ENCODE measurements at places on chromosomes 11 and 22.

GRCh38 chr11:77316733-77317342 lies 15.4 kb upstream of the GDPD4 start:
- DNase-seq = no peak

DNA sequence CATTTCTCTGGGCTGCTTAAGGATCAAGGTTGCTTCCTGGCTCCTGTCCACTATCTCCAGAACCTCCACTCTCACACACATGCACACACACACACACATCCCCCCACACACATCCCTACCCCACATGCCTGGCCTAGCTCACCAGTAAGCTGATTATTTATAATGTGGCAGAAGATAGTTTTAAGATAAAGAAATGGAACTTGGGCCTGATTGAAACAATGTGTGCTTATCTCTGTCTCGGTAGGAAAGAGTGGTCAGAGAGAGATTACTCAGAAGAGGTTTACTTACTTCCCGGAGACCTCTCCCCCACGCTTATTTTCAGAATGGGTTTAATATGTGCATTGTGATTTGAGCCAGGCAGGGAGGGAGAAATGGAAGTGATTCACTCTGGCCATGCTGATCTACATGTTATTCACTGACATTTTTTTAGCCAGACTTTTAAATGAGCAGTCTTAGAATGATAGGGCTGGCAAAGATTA lies 422.4 kb downstream of the TENM4 start:
- DNase-seq = no peak

DNA sequence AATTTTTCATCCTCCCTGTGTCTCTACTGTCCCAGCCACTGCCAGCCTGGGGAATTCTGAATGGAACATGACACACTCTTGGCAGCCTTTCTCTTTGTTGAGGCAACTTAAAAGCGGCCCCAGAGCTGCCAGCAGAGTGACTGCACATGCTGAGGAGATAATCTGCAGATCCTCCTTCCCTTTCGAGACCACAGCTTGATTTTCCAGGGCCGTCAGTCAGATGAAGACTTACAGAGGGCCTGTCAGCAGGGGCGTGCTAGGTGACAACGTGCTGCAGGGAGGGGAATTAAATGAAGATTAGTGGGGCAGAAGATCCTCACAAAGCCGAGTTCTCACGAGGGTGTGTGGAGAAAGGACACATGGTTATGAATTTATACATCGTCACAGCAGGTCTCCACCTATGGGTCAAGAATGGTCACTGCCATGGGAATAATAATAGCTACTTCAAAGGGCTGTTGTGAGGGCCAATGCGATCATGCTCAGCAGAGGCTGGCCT lies 193.5 kb upstream of the PITPNB start:
- DNase-seq = peak; percentile 48

GRCh38 chr22:36359470-36359996 lies 28.2 kb downstream of the MYH9 start:
- no peak for DNase-seq

DNA sequence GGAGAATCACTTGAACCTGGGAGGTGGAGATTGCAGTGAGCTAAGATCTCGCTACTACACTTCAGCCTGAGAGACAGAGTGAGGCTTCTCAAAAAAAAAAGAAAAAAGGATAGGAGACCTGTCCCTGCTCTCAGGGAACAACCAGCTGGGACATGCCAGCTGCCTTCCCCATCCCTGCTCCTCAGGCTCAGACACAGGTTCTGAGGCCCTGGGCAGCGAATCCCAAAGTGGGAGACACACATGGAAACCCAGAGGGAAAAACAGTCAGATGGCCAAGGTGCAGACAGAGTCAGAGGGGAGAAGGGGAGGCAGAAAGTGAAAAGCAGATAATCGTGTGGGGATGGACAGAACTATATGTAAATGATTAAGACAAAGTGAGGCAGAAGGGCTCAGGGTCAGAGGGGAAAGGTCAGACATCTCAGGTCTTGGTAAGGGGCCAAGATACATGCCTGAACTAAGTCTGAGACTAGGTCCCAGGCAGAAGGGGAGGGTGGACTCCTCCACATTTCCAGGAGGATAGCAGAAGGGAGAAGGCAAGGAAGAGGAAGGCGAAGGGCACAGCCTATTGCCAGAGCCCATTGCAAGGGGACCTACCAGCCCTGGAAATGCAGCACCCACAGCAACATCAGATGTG lies 14.2 kb downstream of the STARD10 start:
- DNase-seq = no peak

DNA sequence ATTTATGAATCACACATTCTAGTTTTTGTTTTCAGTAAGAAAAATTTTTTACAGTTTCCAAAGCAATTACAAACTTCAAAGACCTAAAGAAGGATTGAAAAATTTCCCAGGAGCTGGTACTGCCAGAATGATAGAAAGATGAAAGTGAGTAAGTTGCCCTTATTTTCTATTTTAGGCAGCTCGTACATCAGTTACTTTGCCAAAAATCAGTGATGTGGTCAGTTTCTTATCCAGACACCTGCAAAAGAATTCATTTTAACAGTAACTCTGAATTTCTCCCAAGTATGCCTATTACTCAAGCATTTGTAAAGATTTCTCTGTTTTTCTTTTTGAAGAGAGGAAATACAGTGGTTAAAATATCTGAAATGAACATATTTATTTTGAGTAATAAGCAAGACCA lies 976.3 kb upstream of the RAG2 start:
- no peak for DNase-seq

DNA sequence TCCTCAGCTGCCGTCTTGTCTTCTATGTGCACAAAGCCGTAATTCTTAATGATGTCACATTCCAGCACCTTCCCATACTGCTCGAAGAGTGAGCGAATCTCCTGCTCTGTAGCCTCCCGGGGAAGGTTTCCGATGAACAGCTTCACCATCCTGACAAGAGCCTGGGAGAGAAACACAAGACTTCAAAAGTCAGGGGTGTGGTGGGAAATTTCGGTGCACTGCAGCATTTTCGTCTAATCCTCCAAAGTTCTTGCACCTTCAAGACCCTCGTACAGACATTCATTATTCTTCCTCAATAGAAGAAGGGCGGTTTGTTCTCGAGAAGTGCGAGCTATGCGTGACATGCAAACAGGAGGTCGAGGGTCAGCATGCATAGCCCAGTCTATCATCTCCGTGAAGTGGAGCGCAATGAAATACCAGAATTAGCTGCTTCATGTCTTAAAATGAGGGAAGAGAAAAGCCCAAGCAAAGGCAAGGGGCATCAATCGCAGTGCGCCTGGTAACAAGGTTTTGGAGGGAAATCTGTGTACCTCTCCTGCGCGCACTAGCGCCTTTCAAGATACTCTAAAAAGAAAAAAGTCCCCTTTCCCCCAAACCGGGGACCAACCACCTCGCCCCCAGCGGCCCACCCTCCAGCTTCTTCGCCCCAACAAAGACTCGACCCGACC lies 622 bp downstream of the RBM4B start:
- DNase-seq = no peak

DNA sequence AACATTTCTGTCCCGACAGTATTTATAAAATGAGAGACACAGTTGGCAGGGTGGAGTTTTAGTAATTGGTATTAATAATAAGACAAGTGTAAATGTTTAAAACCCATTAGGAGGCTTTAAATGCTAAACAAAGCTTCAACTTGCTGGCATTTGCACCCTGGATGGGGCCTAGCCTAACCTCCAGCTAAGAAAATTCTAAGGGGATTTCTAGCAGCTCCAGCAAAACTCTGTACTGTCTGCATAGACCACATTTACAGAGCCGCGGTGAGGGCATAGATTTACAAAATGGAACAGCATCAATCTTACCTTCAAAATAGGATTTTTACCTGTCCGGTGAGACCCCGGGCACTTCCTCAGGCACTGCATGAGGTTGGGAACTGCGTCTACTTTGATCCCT lies 113.9 kb upstream of the ANO1 start:
- no peak for DNase-seq

DNA sequence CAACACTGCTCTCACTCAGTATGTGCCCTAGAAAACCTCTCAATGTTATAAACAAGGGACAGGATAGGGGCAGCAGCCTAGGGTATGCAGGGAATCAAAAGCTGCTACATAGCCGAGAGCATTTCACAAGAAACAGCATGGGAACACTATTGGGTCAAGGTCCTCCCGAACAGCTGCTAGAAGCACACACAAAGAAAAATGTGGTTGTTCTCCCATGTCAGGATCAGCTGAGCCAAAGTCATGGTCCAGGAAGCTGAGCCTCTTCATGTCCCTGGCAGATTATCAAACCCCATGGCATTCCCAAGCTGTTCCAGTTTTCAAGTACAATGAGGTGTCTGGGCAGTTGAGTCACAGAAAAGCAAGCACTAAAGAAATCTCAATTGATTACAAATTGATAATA lies 21.0 kb upstream of the GDPD4 start:
- no peak for DNase-seq

DNA sequence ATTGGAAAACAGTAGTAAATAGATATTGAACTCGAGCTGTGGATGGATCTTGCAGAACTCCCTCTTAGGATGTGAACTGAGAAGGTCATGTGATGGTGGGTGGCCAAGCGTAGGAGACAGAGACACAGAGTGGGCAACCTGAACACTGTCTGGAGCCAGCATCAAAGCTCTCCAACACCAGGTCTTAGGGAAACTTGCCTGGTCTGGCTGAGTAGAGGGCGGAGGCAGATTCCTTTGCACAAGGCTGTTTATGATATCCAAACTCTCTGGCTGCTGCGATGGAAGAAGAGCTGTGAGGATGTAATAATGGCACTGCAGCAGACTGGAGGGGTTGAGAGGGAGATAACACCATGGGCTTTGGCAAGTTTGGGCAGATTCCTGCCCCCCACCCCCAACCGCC lies 10.1 kb downstream of the NAV2 start:
- DNase-seq = no peak

- DNase-seq = no peak
Observed at GRCh38 chr11:88553204-88553603, 215.7 kb upstream of the CTSC start.
